ENCODE measurements at places on chromosomes 11 and 22. TPM values are rescaled to one million over a fixed set of nuclear protein-coding genes. Genes with fewer than 3 reads are reported as not detected.

DNA sequence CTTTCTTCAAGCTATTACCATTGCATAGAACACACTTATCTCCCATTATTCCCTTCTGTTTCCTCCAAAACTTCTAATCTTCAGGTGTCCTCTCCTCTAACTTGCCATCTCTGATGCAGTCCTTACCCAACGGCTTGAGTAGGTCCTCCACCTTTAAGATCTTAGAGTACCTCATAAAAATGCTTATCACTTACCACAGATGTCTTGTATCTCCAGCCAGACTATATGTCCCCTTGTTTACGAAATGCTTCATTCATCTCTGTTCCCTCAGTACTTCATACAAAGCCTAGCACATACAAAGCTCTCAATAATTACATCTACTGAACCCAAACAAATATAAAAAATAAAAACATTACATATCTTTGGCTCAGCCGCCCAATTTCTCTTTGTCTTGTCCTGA, 49.2 kb downstream of the PAK1 start:
- H3K36me3 ChIP-seq: no peaks in the 10 kb centered on the region
- DNase-seq: no peak
- no peaks in the 10 kb centered on the region for H3K27me3 ChIP-seq
- H3K4me3 ChIP-seq: no peak overlapping the region

Gene MB
- 24.7 TPM for polyA plus RNA-seq

Gene GLYAT
- not detected for polyA plus RNA-seq

Gene OR4A16
- polyA plus RNA-seq: not detected

GRCh38 chr22:20583471-20583922, 76.1 kb downstream of the MED15 start:
- H3K36me3 ChIP-seq: no peaks in the 10 kb centered on the region
- H3K27ac ChIP-seq: no peak overlapping the region
- no peak overlapping the region for H3K4me3 ChIP-seq
- no peaks in the 10 kb centered on the region for H3K27me3 ChIP-seq
- no peaks in the 10 kb centered on the region for H3K4me1 ChIP-seq
- no peak for DNase-seq

GRCh38 chr11:62677156-62677555, 1.7 kb downstream of the UBXN1 start:
- DNase-seq: no peak
- H3K27me3 ChIP-seq: no peaks in the 10 kb centered on the region

- no peak overlapping the region for H3K27ac ChIP-seq
- no peak for DNase-seq
- H3K4me1 ChIP-seq: no peaks in the 10 kb centered on the region
- no peaks in the 10 kb centered on the region for H3K36me3 ChIP-seq
- H3K4me3 ChIP-seq: no peak overlapping the region
Measured at GRCh38 chr22:44689915-44690524, 12.0 kb upstream of the PRR5 start.

GRCh38 chr22:20432244-20432686, 5.4 kb downstream of the SCARF2 start:
- H3K4me3 ChIP-seq: no peak overlapping the region
- no peak overlapping the region for H3K27ac ChIP-seq

- peaks cover 2% of the 10 kb centered on the region for H3K4me1 ChIP-seq
- H3K27me3 ChIP-seq: no peaks in the 10 kb centered on the region
- no peaks in the 10 kb centered on the region for H3K36me3 ChIP-seq
- peak; percentile 82 for DNase-seq
- H3K4me3 ChIP-seq: no peak overlapping the region
Measured at GRCh38 chr11:126109941-126110731, 47.5 kb upstream of the CDON start.

DNA sequence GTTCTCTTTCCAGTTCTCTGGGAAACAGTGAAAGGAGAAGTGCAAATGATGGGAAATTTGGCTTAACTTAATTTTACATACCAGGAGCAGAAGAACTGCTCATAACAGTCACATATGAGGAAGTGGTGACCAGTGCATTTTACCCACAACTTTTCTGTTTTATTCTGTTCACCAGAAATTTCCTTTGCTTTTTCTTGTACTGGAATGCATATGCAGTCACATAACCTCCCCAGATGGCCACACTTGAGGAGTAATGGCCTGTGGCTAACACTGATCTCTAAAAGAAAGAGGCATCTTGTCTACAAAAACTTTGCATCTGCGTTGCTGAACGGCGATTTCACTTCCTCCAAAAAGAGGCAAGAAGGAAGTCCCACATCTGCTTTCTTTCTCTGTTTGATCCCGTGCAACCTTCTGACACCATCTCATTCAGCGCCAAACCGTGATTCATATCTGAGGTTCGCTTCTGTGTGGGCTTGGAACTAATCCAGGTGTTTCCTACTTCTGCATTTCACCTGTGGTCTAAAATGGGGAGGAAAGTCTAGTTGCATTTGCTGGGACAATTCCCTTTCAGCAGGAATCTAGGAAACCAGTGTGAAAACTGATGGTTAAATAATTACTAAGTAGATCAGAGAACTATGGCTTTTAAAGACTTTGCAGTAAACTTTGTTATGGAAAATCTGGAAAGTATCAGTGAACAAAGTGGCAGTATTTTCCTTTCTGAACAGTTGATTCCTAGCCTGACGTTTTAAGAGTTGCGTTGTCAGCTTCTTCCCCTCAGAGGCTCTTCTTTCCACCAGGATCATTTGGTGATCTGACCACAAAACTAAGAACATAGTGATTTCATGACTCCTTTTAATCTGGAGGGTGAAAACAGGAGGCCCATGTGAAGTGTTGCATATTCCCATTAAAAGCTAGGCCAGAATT, 4.2 kb upstream of the MPEG1 start:
- peak; percentile 57 for DNase-seq
- H3K36me3 ChIP-seq: no peaks in the 10 kb centered on the region
- no peak overlapping the region for H3K4me3 ChIP-seq
- H3K27me3 ChIP-seq: no peaks in the 10 kb centered on the region

GRCh38 chr11:70002433-70002832, 75.7 kb upstream of the ANO1 start:
- no peak overlapping the region for H3K4me3 ChIP-seq
- no peaks in the 10 kb centered on the region for H3K36me3 ChIP-seq
- H3K4me1 ChIP-seq: peaks cover 2% of the 10 kb centered on the region
- no peak for DNase-seq
- H3K27me3 ChIP-seq: no peaks in the 10 kb centered on the region

Gene FAR1
- polyA plus RNA-seq: 22.2 TPM

DNA sequence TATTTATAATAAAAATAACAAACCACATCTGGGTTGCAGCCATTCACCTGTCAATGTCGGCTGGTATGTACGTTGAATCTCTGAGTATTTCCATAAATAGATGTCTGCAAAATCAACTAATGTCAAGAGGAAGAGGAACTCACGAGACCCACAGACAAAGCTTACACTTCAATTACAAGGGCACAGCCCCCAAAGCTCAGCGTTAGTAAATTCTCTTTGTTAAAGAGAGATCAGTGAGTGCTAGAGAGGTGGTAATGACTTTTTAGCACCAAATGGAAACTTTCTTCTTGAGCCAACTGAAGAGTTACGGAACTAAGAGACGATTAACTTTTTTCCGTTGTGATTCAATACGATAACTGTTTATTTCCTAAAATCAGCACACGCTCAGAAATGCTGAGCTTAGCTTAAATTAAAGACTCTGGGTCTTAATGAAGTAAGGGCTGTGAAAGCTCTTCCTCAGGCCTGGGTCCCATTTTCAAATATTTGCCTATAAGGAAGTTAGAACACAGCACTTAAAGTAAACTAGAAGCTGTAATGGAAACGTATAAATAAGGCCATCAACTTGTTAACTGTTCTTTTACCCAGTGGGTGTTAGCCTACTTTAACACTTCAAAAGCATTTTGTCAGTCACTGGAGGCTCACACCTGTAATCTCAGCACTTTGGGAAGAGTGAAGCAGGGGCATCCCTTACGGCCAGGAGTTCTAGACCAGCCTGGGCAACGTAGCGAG, 22.8 kb upstream of the TFIP11 start:
- no peak for DNase-seq
- no peak overlapping the region for H3K4me3 ChIP-seq
- H3K27me3 ChIP-seq: no peaks in the 10 kb centered on the region

- no peak overlapping the region for H3K27ac ChIP-seq
- no peaks in the 10 kb centered on the region for H3K4me1 ChIP-seq
- H3K27me3 ChIP-seq: no peaks in the 10 kb centered on the region
- DNase-seq: no peak
Measured at GRCh38 chr11:115739878-115740277, 235.7 kb upstream of the CADM1 start.

All from aorta (tissue), 5 donors.